ENCODE measurements at places on chromosomes 4 and X.

DNA sequence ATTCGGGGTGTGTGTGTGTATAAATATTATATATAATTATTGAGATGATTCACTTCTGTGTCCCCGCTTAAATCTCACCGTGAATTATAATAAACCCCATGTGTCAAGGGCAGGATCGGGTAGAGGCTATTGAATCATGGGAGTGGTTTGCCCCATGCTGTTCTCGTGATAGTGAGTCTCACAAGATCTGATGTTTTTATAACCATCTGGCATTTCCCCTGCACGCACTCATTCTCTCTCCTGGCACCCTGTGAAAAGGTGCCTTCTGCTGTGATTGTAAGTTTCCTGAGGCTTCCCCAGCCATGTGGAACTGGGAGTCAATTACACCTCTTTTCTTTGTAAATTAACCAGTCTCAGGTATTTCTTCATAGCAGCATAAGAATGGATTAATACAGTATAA is 851.4 kb upstream of the AGA start:
- no peaks in the 10 kb centered on the region for H3K4me1 ChIP-seq
- no peaks in the 10 kb centered on the region for H3K27me3 ChIP-seq
- no peak overlapping the region for H3K4me3 ChIP-seq
- no peak for DNase-seq
- H3K27ac ChIP-seq = no peak overlapping the region
- H3K36me3 ChIP-seq = no peaks in the 10 kb centered on the region

DNA sequence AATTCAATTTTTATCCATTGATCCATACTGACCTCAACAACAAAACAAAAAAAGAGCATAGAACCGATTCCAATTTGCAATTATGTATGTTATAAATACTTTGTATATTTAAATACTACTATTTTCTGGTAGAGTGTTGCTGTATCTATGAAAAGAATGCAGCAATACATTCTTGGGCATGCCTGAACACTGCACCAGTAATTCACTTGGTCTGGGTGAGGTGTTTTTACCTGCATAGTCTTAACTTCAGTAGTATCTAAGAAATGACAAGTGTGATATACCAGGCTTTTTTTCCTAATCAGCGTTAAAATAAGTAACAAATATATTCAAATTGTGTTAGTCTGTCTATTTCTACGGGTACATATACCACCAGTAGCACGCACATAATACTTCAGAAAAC is 120.2 kb downstream of the KLHL13 start:
- no peak for DNase-seq
- no peaks in the 10 kb centered on the region for H3K36me3 ChIP-seq
- H3K4me3 ChIP-seq = no peak overlapping the region
- no peaks in the 10 kb centered on the region for H3K27me3 ChIP-seq
- no peaks in the 10 kb centered on the region for H3K4me1 ChIP-seq
- no peak overlapping the region for H3K27ac ChIP-seq

DNA sequence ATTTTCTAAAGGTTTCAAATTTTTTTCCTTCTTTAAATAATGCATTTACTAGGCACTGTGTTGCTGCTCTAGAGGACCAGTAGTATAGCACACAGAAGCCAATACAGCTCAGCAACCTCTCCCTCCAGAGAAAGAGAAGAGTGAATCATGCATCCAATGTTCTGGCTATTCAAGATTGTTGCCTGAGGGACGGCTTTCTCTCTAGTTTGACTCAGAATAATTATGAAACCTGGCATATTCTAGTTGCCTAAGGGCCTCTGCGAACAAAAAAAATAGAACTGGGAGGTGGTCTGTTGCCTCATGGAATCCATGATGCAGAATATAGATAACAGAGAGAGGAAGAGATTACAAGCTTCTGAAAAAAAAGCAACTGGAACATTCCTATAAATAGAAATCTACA is 1233.3 kb upstream of the PABPC4L start:
- no peaks in the 10 kb centered on the region for H3K27me3 ChIP-seq
- H3K36me3 ChIP-seq = no peaks in the 10 kb centered on the region

GRCh38 chr4:67608027-67608426 is 49.5 kb downstream of the STAP1 start:
- H3K27ac ChIP-seq = no peak overlapping the region
- H3K4me3 ChIP-seq = no peak overlapping the region
- H3K27me3 ChIP-seq = peaks cover 2% of the 10 kb centered on the region
- no peak for DNase-seq

GRCh38 chr4:76607266-76607799 is 172.3 kb downstream of the SHROOM3 start:
- H3K27ac ChIP-seq = no peak overlapping the region
- H3K4me3 ChIP-seq = no peak overlapping the region
- H3K27me3 ChIP-seq = peaks cover 27% of the 10 kb centered on the region

DNA sequence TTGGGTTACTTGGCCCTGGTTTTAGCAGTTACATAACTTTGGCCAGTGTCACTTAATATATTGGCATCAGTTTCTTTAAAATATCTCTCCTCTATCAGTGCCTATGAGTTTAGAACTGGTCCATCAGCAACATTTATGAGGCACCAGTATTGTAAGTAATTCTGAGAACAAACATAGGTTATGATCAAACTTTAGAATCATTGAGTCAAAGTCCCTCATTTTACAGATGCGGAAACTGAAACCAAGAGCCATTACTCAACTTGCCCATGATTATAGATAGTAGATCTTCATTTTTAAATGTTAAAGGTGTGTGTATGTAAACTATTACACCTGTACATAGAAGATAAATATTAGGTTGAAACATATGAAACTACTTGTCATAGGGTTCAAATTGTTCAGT is 4.5 kb downstream of the NIPAL1 start:
- no peak for DNase-seq
- H3K4me3 ChIP-seq = no peak overlapping the region
- peaks cover 53% of the 10 kb centered on the region for H3K4me1 ChIP-seq
- H3K36me3 ChIP-seq = peaks cover 13% of the 10 kb centered on the region
- H3K27me3 ChIP-seq = peaks cover 10% of the 10 kb centered on the region

DNA sequence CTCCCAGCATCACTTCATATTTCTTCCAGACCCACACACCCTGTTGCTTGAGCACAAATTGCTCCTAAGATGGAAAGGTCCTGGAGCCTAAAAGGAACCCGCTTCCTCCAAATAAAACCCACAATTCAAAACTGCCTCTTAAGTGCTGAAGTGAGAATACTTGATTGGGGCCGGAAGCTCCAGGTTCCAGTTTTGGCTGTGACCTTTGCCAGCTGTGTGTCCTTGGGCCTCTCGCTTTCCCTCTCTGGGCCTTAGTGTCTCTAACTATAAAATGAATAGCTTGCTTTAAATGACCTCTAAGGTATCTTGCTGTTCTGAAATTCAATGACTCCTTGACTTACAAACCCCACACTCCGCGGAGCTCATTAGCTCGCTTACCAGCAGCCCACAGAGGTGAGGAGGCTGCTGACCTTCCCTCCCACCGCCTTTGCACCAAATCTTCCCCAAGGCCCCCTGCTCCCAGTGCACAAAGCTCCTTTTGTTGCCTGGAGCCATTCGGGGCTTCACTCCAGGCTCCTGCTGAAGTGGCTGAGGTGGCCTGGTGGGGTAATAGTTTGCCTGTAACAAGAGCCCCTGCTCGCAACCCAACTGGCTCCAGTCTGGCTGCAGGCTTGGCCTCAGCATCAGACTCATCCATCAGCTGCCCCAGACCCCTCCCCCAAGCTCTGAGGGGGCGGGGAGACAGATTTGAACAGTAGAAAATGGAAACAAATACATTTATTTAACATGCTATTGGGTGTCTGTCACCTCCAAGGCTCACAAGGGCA is 21.8 kb downstream of the STARD8 start:
- H3K36me3 ChIP-seq = no peaks in the 10 kb centered on the region
- H3K27ac ChIP-seq = no peak overlapping the region
- H3K4me3 ChIP-seq = no peak overlapping the region
- H3K27me3 ChIP-seq = peaks cover 64% of the 10 kb centered on the region

GRCh38 chrX:17605676-17606075 is 131.6 kb upstream of the SCML1 start:
- no peak for DNase-seq
- H3K27ac ChIP-seq = no peak overlapping the region
- H3K27me3 ChIP-seq = peaks cover 32% of the 10 kb centered on the region
- no peaks in the 10 kb centered on the region for H3K4me1 ChIP-seq

DNA sequence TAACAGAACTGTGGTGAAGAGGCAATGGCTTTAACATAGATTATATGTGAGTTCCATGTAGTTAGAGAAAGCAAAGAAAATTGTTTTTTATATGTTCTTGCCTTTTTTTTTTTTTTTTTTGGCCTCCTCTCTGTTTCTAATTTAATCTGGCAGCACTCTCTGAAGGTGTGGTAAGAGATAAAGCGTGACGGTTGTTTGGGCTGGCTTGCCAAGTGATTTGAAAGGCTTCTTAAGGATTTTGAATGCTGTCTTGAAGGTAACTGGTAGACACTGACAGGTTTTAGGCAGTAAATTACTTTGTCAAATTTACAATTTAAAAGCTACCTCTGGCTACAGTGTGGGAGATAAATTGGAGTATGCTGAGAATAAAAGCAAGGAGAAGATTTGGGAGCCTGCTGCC is 269.3 kb upstream of the HS3ST1 start:
- no peaks in the 10 kb centered on the region for H3K36me3 ChIP-seq
- no peak for DNase-seq

GRCh38 chr4:140150886-140151698 is 2.9 kb downstream of the MAML3 start:
- H3K4me1 ChIP-seq = peaks cover 43% of the 10 kb centered on the region
- H3K36me3 ChIP-seq = peaks cover 2% of the 10 kb centered on the region
- peak overlapping the region; percentile 83 for H3K27ac ChIP-seq
- peak overlapping the region; percentile 86 for H3K4me3 ChIP-seq
- DNase-seq = peak; percentile 76

DNA sequence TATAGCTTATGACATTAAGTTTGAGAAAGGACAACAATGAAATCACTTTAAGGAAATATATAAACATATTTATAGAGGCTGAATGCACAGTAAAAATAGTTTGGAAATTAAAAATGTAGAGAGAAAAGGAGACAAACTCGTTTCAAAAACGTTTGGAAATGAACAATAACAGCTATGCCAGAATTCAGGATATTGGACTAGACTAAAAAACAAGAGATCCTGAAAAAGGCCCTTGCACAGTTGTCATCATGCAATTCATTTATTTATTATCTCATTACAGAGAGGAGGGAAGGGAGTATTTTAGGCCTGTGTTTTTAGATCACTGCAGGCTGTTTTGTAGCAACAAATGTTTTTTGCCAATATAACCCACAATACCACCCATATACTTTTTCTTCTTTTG is 527.2 kb downstream of the ADGRL3 start:
- no peak overlapping the region for H3K4me3 ChIP-seq
- no peaks in the 10 kb centered on the region for H3K4me1 ChIP-seq

DNA sequence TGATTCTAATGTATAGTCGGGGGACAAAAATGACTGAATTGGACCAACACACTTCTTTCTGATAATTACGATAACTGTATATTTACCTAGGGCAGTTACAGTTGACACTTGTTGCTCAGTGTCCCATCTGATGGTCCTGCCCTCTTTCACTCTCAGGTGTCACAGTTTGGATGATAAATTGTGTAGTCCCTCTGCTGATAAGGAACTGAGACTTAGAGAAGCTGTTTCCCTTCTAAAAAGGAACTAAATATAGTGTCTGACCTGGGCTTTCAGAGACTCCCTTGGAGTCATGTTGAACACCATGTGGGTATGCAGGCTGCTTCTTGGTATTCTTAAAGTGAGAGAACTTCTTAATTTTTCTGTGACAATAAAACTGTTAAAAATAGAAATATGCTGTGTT is 23.7 kb upstream of the PNPLA4 start:
- H3K36me3 ChIP-seq = no peaks in the 10 kb centered on the region
- H3K27me3 ChIP-seq = peaks cover 27% of the 10 kb centered on the region
- no peaks in the 10 kb centered on the region for H3K4me1 ChIP-seq

DNA sequence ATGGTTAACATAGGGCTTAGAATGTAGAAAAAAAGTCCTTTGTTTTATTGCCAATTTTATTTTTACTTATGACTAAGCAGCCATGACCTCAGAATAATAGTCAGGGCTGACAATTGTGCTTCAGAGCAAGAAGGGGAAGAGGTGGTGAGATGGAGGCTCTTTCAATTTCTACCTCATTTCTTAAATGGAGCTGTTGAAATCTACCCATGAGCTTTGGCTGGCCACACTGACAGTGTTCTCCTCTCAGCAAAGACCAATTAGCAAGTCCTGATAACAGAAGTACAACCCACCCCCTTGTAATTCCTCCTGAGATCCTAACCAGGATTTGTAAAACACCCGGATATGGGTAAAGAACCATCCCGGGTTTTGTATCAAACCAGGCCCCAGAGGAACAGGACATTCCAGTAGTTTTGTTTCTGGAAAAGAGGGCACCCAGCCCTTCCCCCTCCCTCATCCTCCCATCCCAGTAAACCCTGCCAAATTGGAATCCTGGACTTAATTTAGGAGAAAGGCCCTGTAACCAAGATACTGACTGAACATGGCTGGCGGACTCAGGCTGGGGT is at the start of gene HEPH:
HEPH (plus strand) TSS at position 399 of the 563 bp plus-strand sequence. CDS start 6,324 bp downstream, outside the sequence.
- H3K4me1 ChIP-seq = no peaks in the 10 kb centered on the region
- H3K27me3 ChIP-seq = peaks cover 20% of the 10 kb centered on the region
- H3K4me3 ChIP-seq = no peak within 1 kb of the TSS

DNA sequence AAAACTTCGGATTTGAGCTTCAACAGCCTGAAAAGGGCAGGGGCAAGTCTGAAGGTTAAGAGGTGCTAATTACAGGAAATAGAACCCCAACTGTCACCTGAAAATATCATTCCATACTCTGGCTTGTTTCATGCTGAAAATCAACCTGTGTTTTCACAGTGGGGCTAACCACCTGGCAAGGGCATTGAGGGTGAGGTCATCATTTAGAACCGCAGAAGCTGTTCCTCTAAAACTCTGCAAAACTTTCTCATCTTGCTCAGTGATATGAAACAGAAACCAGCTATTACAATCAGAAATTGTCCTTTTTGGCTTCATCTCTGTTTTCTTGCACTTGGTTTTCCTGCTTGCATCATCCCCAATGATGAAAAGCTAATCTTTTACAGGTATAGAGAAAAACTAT is 247.6 kb downstream of the DCLK2 start:
- peaks cover 43% of the 10 kb centered on the region for H3K36me3 ChIP-seq
- H3K4me1 ChIP-seq = peaks cover 9% of the 10 kb centered on the region
- H3K4me3 ChIP-seq = no peak overlapping the region
- DNase-seq = no peak
- H3K27ac ChIP-seq = peak overlapping the region; percentile 29

GRCh38 chr4:150577796-150578195 is 4.2 kb upstream of the MAB21L2 start:
- no peaks in the 10 kb centered on the region for H3K27me3 ChIP-seq
- no peak overlapping the region for H3K27ac ChIP-seq
- no peak overlapping the region for H3K4me3 ChIP-seq
- peaks cover 38% of the 10 kb centered on the region for H3K36me3 ChIP-seq
- DNase-seq = no peak

DNA sequence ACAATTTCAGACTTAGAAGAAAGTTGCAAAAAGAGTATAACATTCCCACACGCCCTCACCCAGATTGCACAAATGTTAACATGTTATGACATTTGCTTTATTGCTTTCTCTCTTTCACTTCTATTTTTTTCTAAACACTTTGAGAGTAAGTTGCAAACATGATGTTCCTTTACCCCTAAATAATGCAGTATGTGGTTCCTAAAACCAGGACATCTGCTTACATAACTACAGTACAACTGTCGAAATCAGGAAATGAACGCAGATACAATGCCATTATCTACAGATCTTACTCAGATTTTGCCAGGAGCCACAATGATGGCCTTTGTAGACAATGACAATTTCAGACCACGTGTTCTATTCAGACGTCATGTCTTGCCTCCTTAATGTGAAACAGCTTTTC is 22.4 kb downstream of the SH3TC1 start:
- H3K27ac ChIP-seq = no peak overlapping the region
- H3K4me3 ChIP-seq = no peak overlapping the region
- no peaks in the 10 kb centered on the region for H3K27me3 ChIP-seq
- no peak for DNase-seq
